IMR-90 (cell line): ENCODE measurements at places on chromosomes 1 and 21. TPM values are rescaled to one million over a fixed set of nuclear protein-coding genes. Genes with fewer than 3 reads are reported as not detected.

SKI gene
- total RNA-seq, result 2.3 and 3.9 TPM in 2 replicates

SPRR5 gene
- total RNA-seq, result not detected in 2 replicates

HFM1 gene
- total RNA-seq, result 0.18 and 0.83 TPM in 2 replicates

TINAGL1 gene
- 0.54 and 0.56 TPM in 2 replicates for total RNA-seq

PRAMEF20 gene
- total RNA-seq, result not detected in 2 replicates

DNA sequence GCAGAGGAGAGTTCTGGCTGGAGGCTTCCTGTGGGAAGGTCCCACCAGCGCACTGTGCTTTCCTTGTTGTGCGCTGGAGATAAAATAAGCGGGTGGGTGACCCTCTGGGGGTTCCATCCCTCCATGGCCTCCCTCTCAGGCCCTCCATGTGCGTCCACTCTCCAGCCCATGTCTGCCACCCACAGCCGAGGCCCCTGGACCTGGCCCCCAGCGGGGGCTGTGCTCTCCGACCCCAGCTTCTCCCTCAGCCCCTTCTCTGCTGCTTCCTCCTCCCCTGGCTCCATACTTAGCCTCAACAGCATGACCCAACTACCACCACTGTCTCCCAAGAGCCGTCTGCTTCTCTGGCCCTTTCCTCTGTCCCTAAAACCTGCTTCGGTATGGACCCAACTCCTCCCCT lies 61.4 kb downstream of the GNG4 start:
- H3K27ac ChIP-seq, result no peak overlapping the region
- DNase-seq, result no peak
- H3K4me3 ChIP-seq, result no peak overlapping the region
- peaks cover 8% of the 10 kb centered on the region; the same call in 1 of the 2 replicates for H3K27me3 ChIP-seq
- no peaks in the 10 kb centered on the region for H3K36me3 ChIP-seq

- DNase-seq, result no peak
- no peak overlapping the region for H3K4me3 ChIP-seq
- no peaks in the 10 kb centered on the region for H3K27me3 ChIP-seq
- peaks cover 89% of the 10 kb centered on the region for H3K36me3 ChIP-seq
- H3K4me1 ChIP-seq, result no peaks in the 10 kb centered on the region
- H3K27ac ChIP-seq, result no peak overlapping the region
These were observed 20.9 kb upstream of the IPO9 start for GRCh38 chr1:201807958-201808632.
